ENCODE measurements at places on chromosomes 4 and X.

- DNase-seq: no peak
Measured at GRCh38 chr4:145829629-145830395, 108.8 kb downstream of the ZNF827 start.

DNA sequence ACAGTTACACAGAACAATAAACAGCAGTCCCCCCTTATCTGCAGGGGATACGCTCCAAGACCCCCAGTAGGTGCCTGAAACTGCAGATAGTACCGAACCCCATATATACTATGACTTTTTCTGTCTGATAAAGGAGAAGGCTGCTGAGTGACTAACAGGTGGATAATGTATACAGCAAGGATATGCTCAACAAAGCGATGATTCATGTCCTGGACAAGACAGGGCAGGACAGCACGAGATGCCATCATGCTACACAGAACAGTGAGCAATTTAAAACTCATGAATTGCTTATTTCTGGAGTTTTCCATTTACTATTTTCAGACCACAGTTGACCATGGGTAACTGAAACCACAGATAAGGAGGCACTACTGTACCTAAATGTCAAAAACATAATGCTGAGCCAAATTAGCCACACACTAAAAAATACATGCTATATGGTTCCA lies 76.1 kb downstream of the MANBA start:
- peak; percentile 31 for DNase-seq

DNA sequence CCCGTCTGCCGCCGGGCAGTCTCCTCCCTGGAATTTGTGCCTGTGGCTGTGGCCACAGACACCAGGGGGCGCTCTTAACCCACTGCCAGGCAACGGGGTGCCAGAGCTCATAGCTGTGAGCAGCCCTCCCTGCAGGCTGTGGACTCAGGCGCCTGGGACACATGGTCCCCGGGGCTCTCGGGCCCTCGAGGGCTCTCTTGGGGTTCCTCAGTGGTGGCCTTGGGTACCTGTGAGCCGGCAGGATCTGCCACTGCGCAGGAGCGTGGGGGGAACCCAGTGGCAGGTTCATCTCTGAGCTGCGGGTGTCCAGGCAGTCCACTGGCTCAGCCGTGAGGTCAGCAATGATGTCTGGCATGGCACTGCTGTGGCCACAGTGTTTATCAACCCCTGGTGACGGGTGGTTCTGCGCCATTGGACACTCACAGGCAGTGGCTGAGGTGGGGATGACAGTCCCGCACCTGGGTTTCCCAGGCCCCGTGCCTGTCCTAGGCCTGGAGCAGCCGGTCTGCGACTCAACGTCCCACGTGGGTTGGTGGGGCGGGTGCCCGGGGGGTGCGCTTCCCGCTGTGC lies 37.2 kb downstream of the PCGF3 start:
- DNase-seq: peak; percentile 27

GRCh38 chr4:107492566-107492965 lies 227.5 kb downstream of the PAPSS1 start:
- no peak for DNase-seq

GRCh38 chr4:81375745-81376144 lies 96.0 kb downstream of the RASGEF1B start:
- no peak for DNase-seq

DNA sequence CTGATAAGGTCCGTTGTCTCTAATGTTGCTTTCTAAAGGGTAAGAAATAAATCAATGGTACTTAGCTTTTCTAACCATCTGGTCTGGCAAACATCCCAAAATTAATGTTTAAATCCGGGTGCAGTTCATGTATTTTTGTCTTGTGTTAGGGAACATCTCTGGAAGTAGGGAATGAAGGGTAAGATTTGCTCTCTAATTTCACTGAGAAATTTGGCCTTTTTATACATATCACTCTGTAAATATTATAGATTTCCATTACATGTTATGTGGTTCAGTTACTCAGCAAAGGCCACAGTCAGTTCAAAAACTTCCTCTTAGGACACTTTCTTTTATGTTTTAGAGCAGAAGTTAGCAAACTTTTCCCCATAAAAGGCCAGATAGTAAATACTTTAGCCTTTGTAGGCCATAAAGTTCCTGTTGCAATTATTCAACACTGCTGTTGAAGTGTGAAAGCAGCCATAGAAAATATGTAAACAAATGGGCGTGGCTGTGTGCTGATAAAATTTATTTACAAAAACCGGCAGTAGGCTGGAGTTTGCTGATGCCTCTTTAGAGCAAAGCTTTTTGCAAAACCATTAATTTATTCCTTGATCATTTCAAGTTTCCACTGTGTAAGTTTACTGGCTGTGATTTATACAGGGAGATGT lies 218.1 kb downstream of the ANTXR2 start:
- DNase-seq: no peak

GRCh38 chrX:1111601-1112300 lies 100.7 kb downstream of the CRLF2 start:
- no peak for DNase-seq

- DNase-seq: no peak
Measured at GRCh38 chr4:140052050-140052449, 101.9 kb downstream of the MAML3 start.

- DNase-seq: peak; percentile 27
Measured at GRCh38 chr4:4541040-4541631, 712 bp downstream of the STX18 start.

- no peak for DNase-seq
Measured at GRCh38 chr4:33386764-33387163, 2666.6 kb downstream of the PCDH7 start.

DNA sequence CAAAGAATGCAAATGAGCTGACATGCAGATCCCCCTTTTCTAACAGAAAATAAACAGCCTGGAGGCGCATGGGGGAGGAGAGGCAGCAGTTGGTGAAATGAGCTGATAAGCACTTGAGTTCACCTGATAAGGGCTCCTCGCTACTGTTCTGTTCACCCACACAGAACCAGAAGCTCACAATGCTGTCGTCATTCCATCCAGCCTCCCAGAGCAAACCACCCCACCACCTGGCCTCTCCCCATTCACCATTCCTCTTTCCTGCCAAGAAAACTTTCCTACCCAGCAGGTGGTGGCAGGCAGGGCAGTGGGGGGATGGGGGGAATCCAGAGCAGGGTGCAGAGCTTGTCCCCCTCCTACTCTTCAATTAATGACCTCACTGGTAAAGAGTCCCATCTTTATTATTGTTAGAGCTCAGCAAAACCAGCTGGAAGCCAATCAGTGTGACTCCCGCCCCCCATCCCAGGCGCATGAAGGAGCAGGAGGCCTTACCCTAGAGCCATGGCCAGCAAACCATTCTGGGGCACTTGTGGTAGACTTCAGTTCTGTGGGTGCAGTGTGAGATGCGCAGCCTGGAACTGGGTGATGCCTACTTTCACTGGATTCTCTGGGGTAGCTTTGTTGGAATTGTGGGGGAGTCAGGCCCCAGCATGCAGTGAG lies 350.3 kb downstream of the ZIC3 start:
- DNase-seq: no peak

GRCh38 chr4:60201052-60201673 lies 999.0 kb upstream of the ADGRL3 start:
- peak; percentile 17 for DNase-seq

DNA sequence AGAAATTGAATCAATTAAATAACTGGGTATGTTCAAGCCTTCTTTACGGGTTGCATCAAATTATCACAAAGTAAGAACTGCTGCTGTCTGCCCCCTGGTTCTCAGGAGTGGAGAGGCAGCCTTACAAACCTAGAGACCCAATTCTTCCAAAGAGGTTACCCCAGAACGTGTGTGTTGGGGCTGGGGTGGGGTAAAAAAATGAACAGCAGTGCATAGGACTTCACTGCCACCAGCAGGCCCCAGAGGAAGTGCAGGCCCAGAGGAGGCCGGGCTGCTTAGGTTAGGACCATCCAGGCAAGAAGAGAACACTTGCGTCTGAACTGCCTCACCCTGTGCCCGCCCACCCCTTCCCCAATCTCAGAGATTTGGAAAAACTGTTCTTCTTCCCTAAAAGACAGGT lies 1.5 kb upstream of the NWD2 start:
- DNase-seq: no peak

DNA sequence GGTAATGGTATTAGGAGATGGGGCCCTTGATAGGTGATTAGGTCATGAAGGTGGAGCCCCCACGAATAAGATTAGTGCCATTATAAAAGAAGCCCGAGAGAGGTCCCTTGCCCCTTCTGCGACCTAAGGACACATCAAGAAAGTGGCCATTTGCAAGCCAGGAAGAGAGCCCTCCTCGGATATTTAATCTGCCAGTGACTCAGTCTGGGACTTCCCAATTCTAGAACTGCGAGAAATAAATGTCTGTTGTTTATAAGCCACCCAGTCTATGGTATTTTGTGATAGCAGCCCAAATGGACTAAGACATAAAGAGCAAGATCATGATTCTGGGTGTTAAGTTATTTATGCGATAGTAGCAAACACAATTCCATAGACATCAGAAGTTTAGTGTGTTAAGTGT lies 192.2 kb downstream of the LDB2 start:
- DNase-seq: no peak

- DNase-seq: no peak
Measured at GRCh38 chrX:19827088-19827487, 60.3 kb downstream of the SH3KBP1 start.

- DNase-seq: no peak
Measured at GRCh38 chr4:184030036-184030435, 124.9 kb downstream of the STOX2 start.

DNA sequence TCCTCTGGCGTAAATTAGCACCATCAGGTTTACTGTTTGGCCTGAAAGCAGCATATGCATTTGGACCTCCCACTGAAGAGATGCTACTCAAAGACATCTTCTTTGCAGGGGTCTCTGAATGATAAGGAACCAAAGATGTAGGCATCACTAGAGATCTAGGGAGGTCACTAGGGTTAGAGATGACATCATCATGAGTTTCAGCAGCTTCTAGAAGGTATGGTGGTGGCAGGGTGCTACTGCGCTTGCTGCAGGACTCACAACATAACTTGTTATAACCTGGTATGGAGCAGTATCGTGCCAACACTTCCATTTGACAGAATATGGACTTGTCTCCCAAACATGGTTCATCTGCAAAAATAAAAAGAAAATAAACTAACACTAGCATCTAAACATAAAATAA lies 251.6 kb downstream of the NPFFR2 start:
- no peak for DNase-seq

DNA sequence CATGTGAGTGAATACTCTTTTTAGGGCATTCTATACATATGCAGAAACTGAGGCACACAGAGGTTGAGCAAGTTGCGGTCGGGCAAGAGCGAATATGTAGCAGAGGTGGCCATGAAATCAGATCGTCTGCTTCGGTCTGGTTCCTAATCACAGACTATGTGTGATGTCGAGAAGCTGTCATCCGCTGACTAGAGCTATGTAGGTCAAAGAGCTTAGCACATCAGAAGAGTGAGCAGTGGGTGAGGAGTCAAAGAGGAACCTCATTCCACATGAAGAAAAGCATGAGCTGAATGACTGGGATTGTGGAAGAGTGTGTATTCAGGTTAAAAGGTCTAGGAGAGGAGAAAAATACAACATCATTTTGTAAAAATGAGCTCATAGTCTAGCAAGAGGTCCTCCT lies 19.0 kb downstream of the GAB3 start:
- DNase-seq: no peak

DNA sequence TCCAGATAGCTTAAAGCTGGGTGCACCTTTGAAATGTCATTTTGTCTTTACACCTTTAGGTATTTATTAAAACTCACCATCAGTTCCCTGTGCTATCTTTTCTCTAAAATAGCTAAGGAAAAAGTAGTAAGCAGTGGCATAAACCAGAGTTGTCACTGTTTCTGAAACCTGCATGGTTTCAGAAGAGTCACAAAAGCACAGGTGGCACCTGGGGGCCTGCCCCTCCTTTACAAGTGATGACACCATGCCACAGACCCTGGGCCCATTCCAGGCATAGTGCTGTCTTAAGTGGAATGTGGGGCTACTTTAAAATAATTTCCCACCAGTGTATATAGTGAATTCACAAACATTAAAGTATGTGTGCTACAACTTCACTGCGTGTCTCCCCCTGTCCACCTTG lies 47.8 kb downstream of the DCUN1D4 start:
- DNase-seq: no peak

DNA sequence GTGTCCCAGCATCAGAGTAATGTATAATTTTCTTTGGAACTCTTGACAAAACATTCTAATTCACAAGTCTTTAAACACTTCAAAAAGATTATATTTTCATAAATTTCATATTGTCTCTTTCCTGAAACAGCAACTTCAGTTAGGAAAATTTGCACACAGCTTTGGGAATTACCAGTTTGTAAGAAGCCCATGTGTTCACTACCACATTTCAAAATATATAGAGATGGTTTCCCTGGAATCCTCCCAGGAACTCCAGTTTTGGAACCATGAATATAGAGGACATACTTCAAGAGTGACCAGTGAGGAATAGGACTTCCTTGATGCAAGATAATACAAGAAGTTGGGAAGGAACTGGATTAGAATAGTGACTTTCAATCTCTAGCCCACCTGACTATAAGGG lies 28.7 kb upstream of the HPGDS start:
- DNase-seq: no peak

- DNase-seq: no peak
Measured at GRCh38 chr4:146190456-146190855, 14.9 kb downstream of the LSM6 start.

- no peak for DNase-seq
Measured at GRCh38 chrX:2462780-2463179, 38.0 kb downstream of the DHRSX start.

DNA sequence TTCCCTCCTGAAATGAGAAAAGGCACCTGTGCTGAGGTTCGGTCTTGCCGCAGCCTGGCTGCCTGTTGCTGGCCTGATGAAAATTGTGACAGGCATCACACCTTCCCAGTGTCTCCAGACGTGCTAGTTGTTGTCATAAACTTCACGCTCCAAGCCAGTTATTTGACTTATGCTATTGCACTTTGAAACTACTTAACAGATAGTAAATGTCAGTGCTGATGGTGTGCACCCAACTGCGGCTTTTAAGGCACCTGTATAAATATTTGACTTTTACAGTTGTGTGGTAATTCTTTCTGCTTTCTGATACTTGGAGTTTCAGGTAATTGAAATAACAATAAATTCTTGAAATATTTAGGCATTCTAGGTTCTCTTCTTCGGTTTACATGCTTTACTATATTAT lies 1.8 kb downstream of the WWC2 start:
- no peak for DNase-seq

- DNase-seq: no peak
Measured at GRCh38 chr4:98540803-98541202, 117.6 kb downstream of the TSPAN5 start.
